ENCODE measurements at places on chromosomes 11 and 22.

- peak; percentile 88 for DNase-seq
These were observed 14.7 kb upstream of the PISD start for GRCh38 chr22:31676700-31677099.

DNA sequence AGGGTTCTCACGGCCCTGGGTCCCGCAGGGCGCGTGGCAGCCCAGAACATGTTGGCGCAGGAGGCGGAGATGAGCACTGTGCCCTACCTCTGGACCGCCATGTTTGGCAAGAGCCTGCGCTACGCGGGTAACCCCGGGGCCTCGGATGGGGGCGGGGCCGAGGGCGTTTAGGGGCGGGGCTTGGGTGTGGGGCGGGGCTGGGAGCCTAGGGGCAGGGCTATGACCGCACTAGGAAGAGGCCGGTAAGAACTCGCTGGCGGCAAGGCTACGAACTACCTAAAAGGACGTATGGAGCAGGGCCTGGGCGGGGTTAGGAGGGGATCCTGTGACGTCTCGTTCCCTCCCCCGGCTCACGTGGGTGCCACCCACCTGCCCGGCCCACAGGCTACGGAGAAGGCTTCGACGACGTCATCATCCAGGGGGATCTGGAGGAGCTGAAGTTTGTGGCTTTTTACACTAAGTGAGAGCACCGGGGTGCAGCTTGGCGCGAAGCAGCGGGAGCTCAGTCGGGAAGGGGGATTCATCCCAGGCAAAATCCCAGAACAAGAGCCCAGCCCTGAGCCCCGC is 2.8 kb upstream of the LZTR1 start:
- peak; percentile 65 for DNase-seq

DNA sequence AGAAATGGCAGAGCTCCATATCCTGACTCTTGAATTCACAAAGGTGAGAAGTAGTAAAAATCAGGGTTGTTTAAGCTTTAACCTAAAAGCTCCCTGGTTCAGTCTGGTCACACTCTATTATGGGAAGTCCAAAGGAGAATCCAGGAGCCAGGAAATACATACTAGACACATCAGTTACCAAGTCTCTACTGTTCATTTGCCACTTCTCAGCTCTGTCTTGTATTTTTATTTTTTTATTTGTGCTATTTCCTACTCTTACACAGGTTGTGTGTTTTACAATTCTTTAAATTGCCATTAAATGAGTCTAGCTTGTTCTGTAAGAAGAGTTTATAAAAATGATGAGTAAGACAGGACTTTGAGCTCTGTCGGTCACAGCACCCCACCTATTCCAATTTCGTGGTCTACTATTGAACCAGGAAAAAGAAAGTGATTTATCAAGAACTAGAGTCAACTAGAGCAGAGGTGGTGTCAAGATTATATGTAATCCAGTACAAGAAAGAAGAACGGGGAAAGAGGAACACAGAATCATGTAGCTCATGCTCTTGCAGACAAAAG is 9.7 kb downstream of the MS4A12 start:
- no peak for DNase-seq

GRCh38 chr11:100687054-100687629 is at the start of gene ARHGAP42:
Gene ARHGAP42 (plus strand): TSS chr11:100687288. CDS start chr11:100687679, 391 bp downstream.
- no peak for DNase-seq

DNA sequence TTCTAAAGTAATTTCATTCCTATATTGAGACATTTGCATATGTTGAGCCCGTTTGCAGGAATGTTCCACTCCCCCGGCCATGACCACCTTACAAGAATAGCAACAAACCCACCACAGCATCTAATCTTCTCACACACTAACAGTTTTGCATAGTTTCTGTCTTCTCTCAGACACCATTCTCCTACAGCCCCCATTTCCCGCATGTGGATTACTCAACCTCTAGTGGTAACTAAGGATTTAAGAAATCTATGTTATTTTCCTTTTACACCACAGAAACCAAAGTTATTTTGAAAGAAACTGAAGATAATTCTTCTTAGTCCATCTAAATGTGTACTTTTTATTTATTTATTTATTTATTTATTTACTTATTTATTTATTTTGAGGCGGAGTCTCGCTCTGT is 2.3 kb downstream of the MS4A4E start:
- DNase-seq = no peak

- DNase-seq = no peak
These were observed 4.3 kb upstream of the SH3BP1 start for GRCh38 chr22:37635157-37635556.

GRCh38 chr11:65558930-65559509 is 861 bp upstream of the LTBP3 start:
- no peak for DNase-seq

DNA sequence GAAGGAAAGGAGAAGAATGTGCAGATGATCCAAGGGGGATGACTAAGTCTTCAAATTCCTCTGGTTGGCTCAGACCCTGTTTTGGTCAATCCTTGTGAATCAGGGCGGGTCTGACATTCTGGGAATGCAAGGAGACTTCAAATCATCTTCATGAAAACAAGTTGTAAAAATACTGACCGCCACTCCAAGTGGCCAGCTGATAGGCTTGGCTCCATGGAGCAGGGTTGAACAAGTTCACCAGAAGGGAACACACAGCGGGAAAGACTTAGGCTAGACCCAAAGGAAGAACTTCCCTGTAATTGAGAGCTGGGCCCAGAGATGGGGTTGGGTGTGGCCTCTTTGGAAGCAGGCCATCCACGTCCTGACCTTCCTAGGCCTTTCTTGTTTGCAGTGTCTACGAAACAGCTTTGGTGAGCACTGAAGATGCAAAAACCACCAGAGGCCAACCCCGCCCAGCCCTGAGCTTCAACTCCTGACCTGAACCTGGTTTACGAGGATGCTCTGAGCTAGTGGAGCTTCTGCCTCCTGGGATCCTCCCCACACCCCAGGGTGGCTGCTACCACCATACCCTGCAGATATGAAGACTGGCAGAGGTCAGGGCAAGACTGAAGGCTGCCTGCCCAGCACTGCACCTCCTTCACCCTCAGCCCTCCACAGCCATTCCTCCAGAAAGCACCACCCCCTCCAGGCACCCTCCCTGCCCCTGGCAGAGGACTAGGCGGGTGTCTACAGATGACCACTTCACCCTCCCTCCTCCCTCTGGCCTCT is 26.1 kb downstream of the GDPD5 start:
- DNase-seq = no peak

GRCh38 chr11:35393098-35393497 is 26.3 kb downstream of the SLC1A2 start:
- no peak for DNase-seq

- no peak for DNase-seq
These were observed 54.2 kb downstream of the EP300 start for GRCh38 chr22:41146573-41146972.

DNA sequence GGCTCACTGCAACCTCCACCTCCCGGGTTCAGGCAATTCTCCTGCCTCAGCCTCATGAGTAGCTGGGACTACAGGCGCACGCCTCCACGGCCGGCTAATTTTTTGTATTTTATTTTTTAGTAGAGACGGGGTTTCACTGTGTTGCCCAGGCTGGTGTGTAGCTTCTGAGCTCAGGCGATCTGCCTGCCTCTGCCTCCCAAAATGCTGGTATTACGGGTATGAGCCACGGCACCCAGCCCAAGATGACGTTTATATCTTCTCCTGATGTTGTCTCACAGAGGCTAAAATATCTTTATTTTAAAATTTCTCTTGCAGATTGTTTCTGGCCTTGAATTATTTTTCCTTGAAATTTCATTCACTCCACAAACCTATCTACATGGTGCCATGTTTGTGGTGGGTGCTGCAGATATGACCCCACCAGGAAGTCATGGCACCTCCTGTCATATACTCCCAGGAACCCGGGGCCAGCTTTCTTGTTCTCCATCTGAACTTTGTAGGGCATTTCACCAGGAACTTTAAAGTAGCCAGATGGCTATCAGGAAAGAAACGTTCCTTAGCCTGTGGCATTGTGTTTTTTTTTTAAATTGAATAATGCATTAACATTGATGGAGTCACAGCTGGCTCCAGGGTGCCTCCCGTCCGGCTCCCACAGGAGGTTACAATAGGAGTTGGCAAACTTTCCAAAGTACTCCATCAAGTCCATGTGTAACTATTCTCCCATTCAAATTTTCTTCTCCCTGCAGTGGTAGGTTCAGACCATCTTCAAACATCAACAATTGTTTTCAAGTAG is 42.0 kb upstream of the LIPT2 start:
- no peak for DNase-seq

- no peak for DNase-seq
These were observed 3.1 kb downstream of the HMBS start for GRCh38 chr11:119087747-119088241.

DNA sequence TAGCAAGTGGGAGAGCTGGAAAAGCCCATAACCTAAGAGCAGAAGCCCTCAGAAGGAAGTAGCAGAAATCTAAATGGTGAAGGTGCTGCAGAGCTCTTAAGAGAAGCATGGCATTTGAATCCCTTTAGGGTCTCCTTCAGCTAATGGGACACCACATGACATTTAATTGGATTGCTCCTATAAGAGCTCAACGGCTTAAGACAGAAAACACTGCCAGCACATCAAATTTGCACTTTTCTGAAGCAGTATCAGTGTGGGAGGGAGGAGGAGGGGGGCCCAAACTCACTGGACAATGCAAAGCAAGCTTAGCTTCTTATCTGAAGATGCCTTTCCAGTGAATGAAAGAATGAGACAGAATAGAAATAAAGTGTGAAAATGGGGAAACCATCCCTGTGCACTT is 287.9 kb upstream of the MTNR1B start:
- DNase-seq = no peak

DNA sequence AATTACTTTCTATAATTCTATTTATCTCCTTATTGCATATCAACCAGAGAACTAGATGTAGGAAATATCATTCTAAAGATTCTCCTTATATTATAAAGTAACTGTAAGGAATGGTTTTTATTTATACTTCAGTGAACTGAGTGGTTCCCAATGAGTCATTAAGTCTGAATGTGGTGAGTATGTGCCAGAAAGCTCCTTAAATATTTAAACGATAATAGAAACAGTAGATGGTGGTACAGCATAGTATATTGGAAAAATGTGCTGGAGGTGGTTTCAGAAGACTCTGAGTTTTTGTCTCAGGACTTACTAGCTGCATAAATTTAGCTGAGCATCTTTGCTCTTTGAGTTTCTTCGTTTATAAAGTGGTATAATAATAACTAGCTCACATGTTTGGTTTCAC is 653.5 kb downstream of the FAM181B start:
- DNase-seq = no peak

DNA sequence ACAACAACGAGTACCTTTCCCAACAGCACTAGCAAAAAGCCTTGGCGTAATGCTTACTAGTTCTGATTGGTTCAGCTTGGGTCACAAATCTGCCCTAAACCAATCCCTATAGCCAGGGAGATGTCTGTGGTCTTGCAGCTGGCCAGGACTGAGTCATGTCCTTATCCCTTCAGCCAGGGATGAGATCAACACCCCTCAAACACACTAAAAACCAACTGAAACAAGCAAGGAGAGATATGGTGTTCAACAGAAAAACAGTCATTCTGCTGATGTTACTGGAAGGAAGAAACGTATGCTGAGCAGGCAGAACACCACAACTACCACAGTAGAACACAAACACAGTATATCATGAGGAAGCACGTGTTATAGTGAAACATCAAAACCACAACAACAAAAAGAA is 375.6 kb downstream of the LARGE1 start:
- no peak for DNase-seq

DNA sequence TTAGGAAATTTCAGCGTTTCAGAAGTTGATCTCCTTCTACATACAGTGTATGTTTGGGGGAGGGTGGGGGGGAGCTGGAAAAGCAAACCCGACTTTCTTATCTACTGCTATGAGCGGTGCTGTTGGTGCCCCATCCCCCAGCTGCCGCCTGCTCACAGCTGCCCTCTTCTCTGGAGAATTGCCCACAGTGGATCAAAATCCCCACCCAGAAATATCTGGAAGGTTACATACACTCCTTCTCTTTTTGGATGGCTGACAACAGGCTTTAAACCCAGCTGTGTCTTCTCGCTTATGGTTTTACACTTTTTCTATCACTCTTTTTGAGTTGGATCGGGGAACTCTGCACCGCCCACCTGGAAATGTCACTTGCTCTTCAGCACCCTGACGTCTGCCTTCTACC is 56.4 kb downstream of the DHCR7 start:
- no peak for DNase-seq

DNA sequence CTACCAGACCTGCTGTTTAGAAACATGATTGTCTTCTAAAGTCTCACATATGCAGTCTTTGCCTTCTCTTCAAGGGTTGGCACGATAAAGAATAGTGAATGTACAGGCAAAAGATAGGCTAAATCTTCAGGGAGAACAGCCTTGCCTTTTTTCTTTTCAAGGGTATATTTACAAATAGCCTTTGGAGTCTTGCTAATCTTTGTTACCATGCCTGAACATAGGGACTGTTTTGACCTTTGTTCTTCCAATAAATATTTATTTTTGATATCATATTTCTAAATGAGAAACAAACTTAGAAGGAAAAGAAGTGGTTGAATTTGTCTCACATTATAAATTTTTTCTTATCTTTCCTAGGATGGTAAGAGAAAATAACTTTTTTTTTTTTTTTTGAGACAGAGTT is 12.7 kb downstream of the CSTPP1 start:
- DNase-seq = no peak

DNA sequence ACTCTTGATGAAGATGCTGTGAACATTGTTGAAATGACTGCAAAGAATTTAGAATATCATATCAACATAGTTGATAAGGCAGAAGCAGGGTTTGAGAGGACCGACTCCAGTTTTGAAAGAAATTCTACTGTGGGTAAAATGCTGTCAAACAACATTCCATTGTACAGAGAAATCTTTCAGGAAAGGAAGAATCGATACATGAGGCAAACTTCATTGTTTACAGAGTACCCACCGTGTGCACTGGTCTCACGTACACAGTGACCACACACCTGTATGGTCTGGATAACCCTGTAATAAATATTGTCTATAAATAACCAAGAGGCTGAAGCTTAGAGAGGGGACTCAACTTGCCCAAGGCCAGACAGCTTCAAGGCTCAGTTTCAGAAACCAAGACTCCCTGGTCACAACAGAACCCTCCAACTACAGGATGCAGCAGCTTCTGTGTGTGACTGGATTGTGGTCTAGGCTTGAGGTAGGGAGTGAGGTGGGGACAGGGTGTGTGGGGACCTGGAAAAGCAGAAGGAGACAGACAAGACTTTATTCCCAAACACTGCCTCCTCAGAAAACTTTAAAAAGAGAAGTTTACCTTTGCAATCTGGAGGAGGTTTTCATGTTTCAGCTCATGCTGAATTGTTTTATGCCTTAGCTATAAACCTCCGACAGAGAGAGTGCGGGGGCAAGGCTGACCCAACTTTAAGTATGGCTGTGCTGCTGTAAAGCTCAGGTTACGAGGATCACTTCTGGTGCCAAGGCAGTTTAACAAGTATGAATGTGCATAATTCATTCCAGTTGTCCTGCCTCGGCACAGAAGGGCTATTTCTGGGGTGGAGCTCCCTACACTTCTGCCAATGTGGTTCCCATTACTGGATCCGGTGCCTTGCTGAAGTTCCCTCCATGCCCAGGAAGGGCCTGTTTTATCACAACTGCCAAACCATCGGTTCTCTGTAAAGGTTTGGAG is 372.6 kb upstream of the NARS2 start:
- no peak for DNase-seq

GRCh38 chr11:86143087-86144030 is 74.5 kb upstream of the PICALM start:
- DNase-seq = no peak

GRCh38 chr22:38177926-38178604 is 3.6 kb downstream of the PLA2G6 start:
- no peak for DNase-seq
